ENCODE measurements at places on chromosomes 6 and 20. TPM values are rescaled to one million over a fixed set of nuclear protein-coding genes. Genes with fewer than 3 reads are reported as not detected.

The DLGAP4 gene
- total RNA-seq = 45.4 TPM

The OPRM1 gene
- not detected for total RNA-seq

GRCh38 chr20:16803965-16804792 is 56.0 kb downstream of the OTOR start:
- H3K4me3 ChIP-seq = no peak overlapping the region
- peaks cover 7% of the 10 kb centered on the region for H3K4me1 ChIP-seq
- peak; percentile 11 for DNase-seq
- H3K36me3 ChIP-seq = no peaks in the 10 kb centered on the region
- no peak overlapping the region for H3K27ac ChIP-seq

The DOK5 gene
- not detected for total RNA-seq

- peaks cover 2% of the 10 kb centered on the region for H3K36me3 ChIP-seq
- DNase-seq = no peak
- no peak overlapping the region for H3K27ac ChIP-seq
- no peak overlapping the region for H3K4me3 ChIP-seq
- no peaks in the 10 kb centered on the region for H3K27me3 ChIP-seq
Observed at GRCh38 chr6:328136-328670, 35.9 kb downstream of the DUSP22 start.

The SLC22A23 gene
- 6.3 TPM for total RNA-seq

GRCh38 chr6:3891883-3892282 is 42.7 kb downstream of the FAM50B start:
- no peak for DNase-seq
- H3K4me3 ChIP-seq = no peak overlapping the region
- H3K36me3 ChIP-seq = no peaks in the 10 kb centered on the region
- no peaks in the 10 kb centered on the region for H3K4me1 ChIP-seq

DNA sequence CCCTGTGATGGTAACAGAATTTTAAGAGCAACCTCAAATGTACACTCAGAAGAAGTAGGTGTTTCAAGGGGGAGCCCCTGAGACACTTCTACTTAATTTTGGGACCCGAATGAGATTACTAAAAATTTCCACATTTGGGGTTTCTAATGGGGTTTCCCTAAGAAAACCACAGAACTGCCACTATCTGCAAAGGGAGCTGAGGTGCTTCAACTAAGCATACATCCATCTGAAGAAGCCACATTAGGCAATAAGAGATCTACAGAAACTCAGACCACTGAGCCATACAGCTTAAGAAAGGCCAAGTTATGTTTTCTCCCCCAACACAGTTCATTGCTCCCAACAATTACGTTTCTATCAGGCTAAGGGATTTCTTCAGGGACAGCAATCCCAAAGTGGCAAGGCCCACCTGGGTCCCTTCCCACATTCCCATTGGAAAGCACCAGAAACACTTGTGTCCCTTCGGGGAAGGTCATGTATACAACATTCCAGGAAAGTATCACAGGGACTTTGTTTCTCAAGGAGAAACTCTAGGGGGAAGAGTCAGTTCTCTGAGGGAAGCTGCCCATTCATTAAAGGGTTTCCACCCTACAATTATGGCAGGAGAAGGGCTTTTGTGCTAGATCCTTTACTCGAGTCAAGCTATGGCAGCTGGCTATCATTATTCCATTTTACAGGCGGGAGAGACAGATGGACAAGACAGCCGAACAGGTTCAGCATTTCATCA is 5.0 kb downstream of the BCL2L1 start:
- no peaks in the 10 kb centered on the region for H3K27me3 ChIP-seq
- H3K27ac ChIP-seq = peak overlapping the region; percentile 97
- peaks cover 79% of the 10 kb centered on the region for H3K4me1 ChIP-seq
- DNase-seq = no peak
- H3K36me3 ChIP-seq = peaks cover 5% of the 10 kb centered on the region
- peak overlapping the region; percentile 86 for H3K4me3 ChIP-seq

The CCN2 gene
- total RNA-seq = not detected

DNA sequence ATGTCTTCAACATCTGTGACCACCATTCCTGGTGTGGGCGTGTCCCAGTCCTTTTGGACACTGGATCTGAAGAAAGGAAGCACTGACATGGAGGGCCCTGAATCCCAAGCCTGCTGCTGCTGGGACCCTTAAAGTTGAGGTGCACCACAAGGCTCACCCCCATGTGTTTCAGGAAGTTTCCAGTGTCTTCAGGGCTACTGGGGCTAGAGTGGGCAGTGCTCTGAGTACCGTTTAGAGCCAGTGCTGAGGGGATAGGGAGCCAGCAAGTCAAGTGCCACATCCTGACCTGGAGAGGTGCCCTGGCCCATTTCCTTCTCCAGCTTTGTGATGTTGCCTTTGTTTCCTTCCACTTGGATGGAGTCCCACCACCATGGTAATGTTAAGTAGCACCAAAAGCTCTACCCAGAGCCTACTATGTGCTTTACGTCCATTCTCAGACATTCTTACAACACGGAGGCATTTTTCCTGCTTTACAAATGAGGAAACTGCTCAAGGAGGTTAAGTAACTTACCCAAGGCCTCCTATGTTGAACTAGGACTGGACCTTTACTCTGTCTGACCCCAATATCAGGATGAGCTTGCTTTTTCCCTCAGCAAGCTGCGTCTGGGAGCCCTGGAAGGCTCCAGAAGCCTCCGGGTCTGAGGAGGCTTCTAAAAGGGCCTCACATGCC is 552 bp upstream of the DEF6 start:
- H3K36me3 ChIP-seq = peaks cover 9% of the 10 kb centered on the region
- H3K27me3 ChIP-seq = no peaks in the 10 kb centered on the region
- H3K4me3 ChIP-seq = peak overlapping the region; percentile 97
- H3K4me1 ChIP-seq = peaks cover 35% of the 10 kb centered on the region
- DNase-seq = no peak
- no peak overlapping the region for H3K27ac ChIP-seq

GRCh38 chr6:157530126-157530525 is 149.1 kb downstream of the ZDHHC14 start:
- H3K27ac ChIP-seq = no peak overlapping the region
- H3K4me3 ChIP-seq = no peak overlapping the region
- no peak for DNase-seq
- no peaks in the 10 kb centered on the region for H3K36me3 ChIP-seq
- no peaks in the 10 kb centered on the region for H3K27me3 ChIP-seq
- peaks cover 24% of the 10 kb centered on the region for H3K4me1 ChIP-seq

- H3K4me3 ChIP-seq = no peak overlapping the region
- no peak for DNase-seq
- H3K4me1 ChIP-seq = peaks cover 7% of the 10 kb centered on the region
- H3K27ac ChIP-seq = no peak overlapping the region
- H3K36me3 ChIP-seq = peaks cover 2% of the 10 kb centered on the region
- H3K27me3 ChIP-seq = no peaks in the 10 kb centered on the region
Observed at GRCh38 chr6:69719602-69720193, 77.1 kb downstream of the LMBRD1 start.

DNA sequence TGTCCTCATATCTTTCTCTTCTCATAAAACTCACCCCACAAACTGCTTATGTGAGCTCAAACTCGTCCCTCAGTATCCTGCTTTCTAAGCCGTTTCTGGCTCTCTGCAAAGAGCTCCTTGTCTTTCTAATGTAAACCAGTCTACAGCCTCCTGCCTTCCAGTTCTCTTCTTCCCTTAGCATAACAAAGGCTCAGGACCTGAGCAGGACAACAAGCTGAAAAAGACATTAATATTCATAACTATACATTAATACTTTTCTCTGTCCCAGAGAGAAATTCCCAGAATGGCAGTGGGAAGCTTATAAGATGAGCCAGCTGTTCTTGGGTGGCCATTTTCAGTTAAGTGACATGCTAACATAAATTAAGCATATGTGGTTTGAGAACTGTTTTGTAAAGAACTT is 207.0 kb upstream of the TCF21 start:
- no peaks in the 10 kb centered on the region for H3K36me3 ChIP-seq
- H3K4me3 ChIP-seq = no peak overlapping the region

DNA sequence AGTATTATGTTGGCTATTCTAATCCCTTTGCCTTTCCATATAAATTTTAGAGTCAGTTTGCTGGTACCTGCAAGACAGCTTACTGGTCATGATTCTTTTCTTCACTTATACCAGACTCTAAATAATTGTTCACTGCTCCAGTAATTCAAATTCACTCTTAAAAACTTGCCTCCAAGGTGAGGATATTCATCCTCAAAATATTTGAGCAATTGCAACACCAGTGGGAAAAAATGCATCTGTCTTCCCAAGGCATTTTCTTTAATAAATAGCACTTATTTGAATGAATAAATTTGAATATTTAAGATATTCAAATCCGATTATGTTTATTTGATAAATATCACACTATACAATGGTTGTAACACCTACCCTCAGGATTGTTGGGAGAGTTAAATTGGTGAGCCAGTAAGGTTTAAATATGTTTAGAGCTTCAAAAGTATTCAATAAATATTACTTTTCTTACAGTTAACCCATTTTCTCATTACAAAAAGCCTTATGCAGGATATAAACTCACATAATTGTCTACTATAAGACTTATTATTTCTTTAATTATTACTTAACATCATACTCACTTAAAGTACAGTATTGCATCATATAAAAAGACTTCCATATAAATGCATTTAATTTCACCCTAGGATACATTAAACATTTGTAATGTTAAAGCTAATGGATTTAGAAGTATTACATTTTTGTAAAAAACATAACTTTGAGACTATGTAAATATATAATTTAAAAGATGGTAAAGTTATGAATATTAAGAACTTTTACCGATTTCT is 285.6 kb downstream of the SAMD5 start:
- H3K4me1 ChIP-seq = no peaks in the 10 kb centered on the region
- no peak overlapping the region for H3K4me3 ChIP-seq

The MGME1 gene
- total RNA-seq = 10.9 TPM

The SIM1 gene
- not detected for total RNA-seq

The ADGRF5 gene
- not detected for total RNA-seq

GRCh38 chr20:58141971-58142842 is 86.2 kb downstream of the ANKRD60 start:
- peaks cover under 1% of the 10 kb centered on the region for H3K4me1 ChIP-seq
- no peak for DNase-seq

DNA sequence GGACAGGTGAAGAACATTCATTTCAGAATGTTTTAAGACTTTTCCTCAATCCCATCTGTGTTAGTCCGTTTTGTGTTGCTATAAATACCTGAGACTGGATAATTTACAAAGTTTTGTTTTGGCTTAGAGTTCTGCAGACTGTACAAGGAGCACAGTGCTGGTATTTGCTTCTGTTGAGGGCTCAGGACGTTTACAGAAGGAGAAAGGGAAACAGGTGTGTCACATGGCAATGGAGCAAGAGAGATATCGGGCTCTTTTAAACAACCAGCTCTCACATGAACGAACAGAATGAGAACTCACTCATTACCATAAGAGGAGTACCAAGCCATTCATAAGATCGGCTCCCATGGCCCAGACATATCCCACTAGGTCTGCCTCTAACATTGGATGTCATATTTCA is 16.7 kb downstream of the MAP7 start:
- H3K4me3 ChIP-seq = no peak overlapping the region
- H3K4me1 ChIP-seq = no peaks in the 10 kb centered on the region
- no peak overlapping the region for H3K27ac ChIP-seq

The B3GAT2 gene
- not detected for total RNA-seq

GRCh38 chr20:21513181-21513663 is 642 bp downstream of the NKX2-2 start:
- H3K27me3 ChIP-seq = peaks cover 61% of the 10 kb centered on the region
- peaks cover 30% of the 10 kb centered on the region for H3K4me1 ChIP-seq
- no peak overlapping the region for H3K27ac ChIP-seq
- H3K4me3 ChIP-seq = peak overlapping the region; percentile 77
- H3K36me3 ChIP-seq = no peaks in the 10 kb centered on the region

The MARCKS gene
- 0.68 TPM for total RNA-seq

DNA sequence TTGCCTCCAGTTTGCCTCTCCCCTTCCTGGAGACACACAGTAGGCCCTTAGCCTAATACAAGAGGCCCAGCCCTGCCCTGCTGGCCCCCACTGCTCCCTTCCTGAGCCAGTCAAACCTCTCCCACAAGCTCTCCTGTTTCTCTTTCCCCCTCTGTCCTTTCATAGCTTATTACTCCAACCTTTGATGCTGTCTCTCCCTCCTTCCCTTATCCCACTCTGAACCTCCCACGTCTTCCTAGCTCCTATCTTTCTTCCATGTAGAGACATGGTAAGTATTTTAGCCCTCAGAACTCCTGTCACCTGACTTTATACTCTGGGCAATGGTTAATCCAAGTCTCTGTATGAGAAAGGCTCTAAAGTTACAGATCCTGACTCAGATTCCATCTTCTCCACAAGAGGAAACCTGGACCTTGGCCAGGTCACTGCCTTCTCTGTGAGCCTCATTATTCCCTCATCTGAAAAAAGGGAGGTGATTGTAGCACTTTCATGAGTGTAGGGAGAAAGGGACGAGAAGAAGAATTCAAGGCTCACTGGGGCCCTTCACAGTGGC is 6.7 kb downstream of the TGIF2 start:
- DNase-seq = no peak
- peak overlapping the region; percentile 84 for H3K27ac ChIP-seq
- no peaks in the 10 kb centered on the region for H3K27me3 ChIP-seq
- H3K4me1 ChIP-seq = peaks cover 24% of the 10 kb centered on the region
- peak overlapping the region; percentile 21 for H3K4me3 ChIP-seq

DNA sequence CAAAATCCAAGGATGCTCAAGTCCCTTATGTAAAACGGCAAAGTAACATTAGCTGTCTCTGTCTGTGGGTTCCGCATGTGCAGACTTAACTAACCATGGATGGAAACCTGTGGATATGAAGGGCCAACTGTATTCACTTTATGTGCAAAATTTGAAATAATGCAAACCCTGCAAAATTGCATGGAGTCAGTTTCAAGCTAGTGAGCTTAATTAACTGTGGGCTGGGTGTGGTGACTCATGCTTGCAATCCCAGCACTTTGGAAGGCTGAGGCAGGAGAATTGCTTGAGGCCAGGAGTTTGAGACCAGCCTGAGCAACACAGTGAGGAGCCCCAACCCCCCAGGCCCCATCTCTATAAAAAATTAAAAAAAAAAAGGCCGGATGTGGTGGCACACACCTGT is 81.4 kb downstream of the ANKS1A start:
- H3K4me1 ChIP-seq = no peaks in the 10 kb centered on the region
- no peak for DNase-seq
- peaks cover 8% of the 10 kb centered on the region for H3K36me3 ChIP-seq
- H3K27ac ChIP-seq = no peak overlapping the region

Measured in T-helper 17 cell (primary cell).